Esophagus squamous epithelium (tissue), 5 donors: ENCODE measurements at places on chromosomes 11 and 22.

- DNase-seq: no peak
Observed at GRCh38 chr22:49368976-49369725, 458.5 kb downstream of the BRD1 start.

GRCh38 chr11:61102667-61103571, 630 bp downstream of the CD5 start:
- DNase-seq: no peak

- no peak for DNase-seq
Observed at GRCh38 chr11:7574491-7575130, 60.8 kb downstream of the PPFIBP2 start.

DNA sequence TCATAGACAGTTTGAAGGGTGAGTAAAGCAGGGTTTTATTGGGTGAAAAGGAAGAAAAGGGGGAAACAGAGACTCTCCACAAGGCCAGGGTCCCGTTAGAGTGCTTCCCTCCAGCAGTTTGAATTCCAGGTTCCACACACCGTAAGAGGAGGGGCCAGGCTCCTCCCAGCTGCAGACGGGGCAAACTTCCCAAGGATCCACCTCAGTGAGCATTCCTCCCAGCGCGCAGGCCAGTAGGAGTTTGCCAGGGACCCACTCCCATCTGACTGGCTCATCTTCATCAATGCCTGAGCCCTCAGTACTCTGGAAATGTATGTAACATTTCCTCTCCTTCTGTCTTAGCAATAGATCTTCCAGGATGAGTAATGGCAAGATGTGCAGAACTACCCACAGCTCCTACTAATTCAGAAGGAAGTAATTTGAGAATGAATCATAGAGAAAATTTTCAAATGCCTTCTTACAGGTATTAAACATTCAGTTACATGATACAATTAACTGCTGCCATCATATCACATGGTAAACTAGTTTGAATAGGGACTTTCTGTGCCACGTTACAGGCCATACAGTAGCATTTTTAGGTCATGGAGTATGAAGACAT, 34.0 kb upstream of the TRPC6 start:
- no peak for DNase-seq

GRCh38 chr11:14902650-14903350, 10.8 kb upstream of the CYP2R1 start:
- no peak for DNase-seq

- no peak for DNase-seq
Observed at GRCh38 chr11:71247551-71248250, 4.7 kb downstream of the SHANK2 start.

DNA sequence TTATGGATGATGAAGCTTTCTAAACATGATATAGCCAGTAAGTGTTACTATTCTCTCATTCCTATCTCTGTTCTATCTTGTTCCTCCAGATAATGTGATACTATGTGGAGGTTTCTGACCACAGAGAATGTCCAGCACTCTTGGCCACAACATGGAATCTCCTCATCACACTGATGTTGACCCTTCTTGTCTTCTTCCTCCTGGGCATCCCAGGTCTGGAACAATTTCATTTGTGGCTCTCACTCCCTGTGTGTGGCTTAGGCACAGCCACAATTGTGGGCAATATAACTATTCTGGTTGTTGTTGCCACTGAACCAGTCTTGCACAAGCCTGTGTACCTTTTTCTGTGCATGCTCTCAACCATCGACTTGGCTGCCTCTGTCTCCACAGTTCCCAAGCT, 9.9 kb upstream of the OR56B1 start:
- no peak for DNase-seq

DNA sequence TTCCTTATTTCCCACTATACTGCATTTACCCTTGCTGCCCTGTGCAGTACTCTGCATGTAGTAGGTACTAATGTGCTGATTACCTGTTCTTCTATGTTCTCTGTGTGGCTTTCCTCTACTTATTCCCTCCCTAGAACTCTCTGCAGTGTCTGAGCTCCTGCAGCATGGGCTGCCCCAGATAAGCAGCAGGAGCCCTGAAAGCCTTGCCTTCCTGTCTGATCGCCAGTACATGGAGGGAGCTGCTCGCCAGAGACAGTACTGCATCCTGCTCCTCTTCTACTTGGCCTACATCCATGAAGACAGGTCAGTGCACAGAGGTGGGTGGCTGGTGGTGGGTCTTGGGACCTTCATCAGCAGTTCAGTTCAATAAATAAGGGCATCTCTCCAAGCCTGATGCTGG, 42.2 kb upstream of the CCDC134 start:
- DNase-seq: no peak

DNA sequence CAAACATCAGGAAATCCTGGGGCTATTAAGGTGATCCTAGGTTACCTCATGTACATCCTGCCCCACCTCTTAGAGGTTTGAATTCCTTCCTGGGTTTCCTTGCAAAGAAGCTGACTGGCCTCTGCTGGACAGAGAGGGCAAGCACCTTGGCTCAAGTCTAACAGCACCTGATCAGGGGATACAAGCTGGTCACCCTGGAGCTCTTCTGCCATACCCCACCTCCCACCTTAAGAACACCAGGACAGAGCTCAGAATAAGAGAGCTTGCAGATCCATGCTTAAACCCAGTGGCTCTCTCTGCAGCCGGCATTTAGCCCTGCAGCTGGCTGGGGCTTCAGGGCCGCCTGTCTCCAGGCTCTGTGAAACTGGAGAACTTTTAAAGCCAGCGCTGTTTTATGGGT, 386.6 kb upstream of the NARS2 start:
- DNase-seq: no peak

GRCh38 chr11:119335091-119335654, 846 bp downstream of the RNF26 start:
- no peak for DNase-seq

DNA sequence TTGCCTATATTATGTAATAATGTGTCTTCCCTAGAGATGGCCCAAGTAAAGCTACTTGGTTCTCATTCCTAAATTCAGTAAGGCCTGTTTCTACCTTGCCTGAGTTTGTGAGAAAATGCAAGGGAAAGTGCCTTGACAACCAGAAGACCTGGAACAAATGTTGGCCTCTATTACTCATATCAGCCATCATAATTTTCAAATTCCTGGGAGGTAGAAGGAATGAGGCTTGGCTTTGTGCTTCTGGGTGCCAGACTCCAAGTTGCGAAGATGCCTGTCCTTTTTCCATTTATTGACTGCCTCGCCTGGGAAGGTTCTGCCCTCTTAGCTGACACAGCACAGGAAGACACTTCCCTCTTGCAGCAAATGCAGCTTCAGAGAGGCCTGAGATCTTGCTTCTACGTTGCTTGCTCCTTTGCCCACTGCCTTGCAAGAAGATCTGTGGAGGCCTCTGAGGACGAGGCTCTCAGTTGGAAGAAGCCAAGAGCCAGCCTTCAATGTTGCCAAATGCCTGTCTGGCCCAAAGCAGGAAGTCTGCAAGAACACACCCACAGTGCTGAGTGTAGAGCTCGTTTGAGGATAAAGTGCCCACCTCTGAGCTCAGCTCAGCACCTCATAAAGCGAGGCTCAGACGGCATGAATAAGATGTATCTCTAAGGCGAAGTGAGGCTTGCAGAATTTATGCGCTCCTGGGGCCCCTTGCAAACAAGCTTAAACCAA, 120.1 kb downstream of the GALNT18 start:
- DNase-seq: no peak

GRCh38 chr11:134533511-134533910, 121.5 kb upstream of the B3GAT1 start:
- DNase-seq: no peak

DNA sequence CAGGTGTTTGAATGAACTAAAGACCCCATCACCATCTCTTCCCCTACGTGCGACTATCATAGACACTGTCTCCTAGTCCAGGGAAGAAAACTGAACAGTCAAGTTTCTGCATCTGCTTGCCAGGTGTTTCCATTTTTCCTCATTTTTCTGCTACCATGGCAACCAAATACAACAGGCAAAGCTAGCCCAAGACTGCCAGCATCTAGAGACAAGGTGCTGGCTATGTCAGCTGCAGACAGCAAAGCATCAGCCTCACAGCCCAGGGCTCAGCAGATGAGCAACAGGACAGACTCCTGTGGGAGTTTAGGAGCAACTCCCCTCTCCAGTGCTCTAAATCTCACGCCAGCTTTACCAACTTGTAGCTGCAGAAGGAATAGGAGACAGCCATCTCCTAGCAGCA, 124.3 kb downstream of the C11orf58 start:
- no peak for DNase-seq

GRCh38 chr11:65791719-65792213, 4.9 kb downstream of the OVOL1 start:
- DNase-seq: no peak

DNA sequence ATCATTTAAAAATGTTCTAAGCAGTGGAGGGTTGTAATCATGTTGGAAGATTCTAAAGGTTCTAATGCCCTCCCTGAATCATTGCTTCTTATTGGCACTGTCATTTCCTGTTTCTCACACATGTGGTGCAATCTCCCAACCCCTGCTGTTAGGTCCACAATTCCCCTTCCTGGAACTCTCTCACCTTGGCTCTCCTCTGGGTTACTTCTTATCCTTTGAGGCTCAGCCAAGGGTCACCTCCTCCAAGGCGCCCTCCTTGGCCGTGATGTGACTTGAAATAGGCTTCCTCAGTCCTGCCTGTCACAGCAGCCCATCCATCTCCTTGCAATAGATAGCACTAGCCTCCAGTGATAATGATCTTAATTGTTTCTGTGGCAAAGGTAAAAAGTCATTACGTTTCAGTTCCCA, 149.8 kb downstream of the TTC17 start:
- no peak for DNase-seq

- no peak for DNase-seq
Observed at GRCh38 chr11:93444617-93445073, 98.5 kb downstream of the SMCO4 start.

DNA sequence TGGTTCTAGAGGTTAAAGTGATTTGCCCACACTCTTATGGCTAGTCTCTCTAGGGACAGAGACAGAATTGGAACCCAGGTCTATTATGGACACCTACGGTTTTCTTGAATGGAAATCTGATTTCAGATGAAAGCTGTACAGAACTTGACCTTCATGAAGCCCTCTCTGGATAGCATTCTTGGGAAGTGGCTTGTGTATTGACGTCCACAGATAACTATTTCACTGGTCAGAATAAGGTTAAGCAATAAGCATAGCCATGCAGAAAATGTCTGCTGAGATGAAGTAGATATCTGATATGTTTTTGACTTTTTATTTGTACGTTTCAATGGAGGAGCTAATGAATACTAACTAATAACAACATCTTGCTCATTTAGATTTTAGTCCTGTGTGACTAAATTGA, 1.1 kb downstream of the TLCD5 start:
- no peak for DNase-seq

- no peak for DNase-seq
Observed at GRCh38 chr11:65918211-65919140, at the start of gene C11orf68. Gene C11orf68, minus strand, starts transcription at chr11:65919062. Its CDS starts 31 bp downstream, at chr11:65919031.

GRCh38 chr11:121590772-121591404, 138.1 kb upstream of the SORL1-AS1 start:
- no peak for DNase-seq

- DNase-seq: no peak
Observed at GRCh38 chr11:133254601-133255000, 277.7 kb downstream of the OPCML start.

GRCh38 chr11:15650105-15650938, 535.6 kb downstream of the INSC start:
- DNase-seq: no peak

GRCh38 chr11:71340086-71340606, 87.8 kb upstream of the SHANK2 start:
- DNase-seq: no peak

- peak; percentile 32 for DNase-seq
Observed at GRCh38 chr11:11841723-11842420, at the start of gene USP47. Gene USP47, plus strand, starts transcription at chr11:11841972. Its CDS starts 214 bp downstream, at chr11:11842186.
